ENCODE measurements at places on chromosomes 3 and 15.

GRCh38 chr15:88586401-88587162 lies 34.6 kb upstream of the AEN start:
- DNase-seq, result no peak

DNA sequence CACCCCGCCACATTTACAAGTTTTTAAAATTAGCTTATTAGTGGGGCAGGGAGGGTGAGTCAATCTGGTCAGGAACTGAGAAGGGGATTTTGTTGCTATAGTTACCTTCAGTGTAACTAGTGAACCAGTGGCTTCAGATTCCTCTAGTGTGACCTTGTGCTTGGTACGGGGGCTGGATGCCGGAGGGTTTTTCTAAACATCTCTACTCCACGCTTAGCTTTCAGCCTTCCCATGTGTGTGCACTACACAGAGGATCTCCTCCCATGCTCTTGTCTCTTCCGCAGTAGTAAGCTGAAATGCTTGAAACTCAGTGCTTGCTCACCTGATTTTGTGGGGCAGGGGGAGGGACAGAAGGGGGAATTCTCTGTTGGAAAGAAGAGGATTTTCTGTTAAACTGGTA lies 67.9 kb upstream of the AKAP13 start:
- DNase-seq, result peak; percentile 82

GRCh38 chr3:100454677-100455076 lies 37.7 kb upstream of the TMEM45A start:
- no peak for DNase-seq

GRCh38 chr3:33831053-33831452 lies 32.6 kb downstream of the PDCD6IP start:
- DNase-seq, result no peak

- no peak for DNase-seq
These were observed 4.0 kb downstream of the AP2M1 start for GRCh38 chr3:184178521-184179138.

DNA sequence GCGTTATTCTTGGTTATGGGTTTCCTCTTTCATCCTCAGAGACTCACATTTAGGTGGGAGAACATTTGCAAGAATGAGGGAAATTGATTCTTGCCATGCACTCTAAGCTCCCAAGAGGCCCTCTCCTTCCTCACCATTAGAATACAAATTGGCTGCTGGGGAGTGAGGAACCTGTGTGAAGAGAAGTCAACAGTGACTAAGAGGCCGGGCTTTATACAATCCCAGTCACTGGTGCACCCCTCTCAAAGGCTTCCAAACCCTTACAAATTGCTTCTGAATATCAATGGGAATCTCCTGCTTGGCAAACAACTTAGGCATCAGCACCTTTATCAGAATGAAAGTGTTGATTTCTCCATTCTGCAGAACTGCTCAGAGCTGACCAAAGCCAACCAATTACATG lies 16.5 kb upstream of the RGMA start:
- DNase-seq, result no peak

DNA sequence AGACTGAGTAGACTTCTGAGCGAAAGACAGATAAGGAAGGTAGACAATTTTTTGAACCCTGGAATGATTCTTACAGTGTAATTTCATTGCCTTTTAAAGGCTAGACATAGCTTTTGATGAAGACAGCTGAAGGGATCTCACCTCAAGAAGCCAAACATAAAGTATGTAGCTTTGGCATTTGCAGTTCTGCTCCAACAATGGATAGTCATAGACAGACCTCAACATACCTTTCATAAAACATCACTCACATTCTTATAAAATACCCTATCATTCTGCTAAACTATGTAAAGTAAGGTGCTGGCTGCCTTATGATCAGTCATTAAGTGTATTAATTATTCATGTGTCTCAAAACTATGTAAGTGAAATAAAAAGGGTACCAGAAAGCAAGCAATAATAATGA lies 70.0 kb downstream of the UBE3A start:
- no peak for DNase-seq

DNA sequence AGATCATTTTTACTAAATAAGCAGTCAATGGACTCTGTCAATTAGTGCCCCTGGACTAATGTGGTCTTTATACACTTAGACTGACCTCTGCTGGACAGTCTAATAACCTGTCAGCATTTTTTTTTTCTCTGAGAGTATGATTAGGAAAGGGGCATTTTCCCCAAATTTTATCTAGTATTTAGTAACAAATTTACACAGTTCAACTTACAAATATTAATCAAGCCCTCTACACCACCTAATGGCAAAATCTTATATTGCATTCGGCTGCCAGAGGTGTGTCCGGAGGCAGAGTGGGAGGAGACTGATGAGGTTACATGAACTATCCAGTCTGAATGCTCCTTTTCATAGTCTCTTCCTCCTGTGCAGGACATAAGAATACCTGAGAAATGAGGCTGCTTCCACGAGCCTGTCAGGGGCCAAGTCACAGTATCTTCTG lies 36.0 kb upstream of the COLQ start:
- DNase-seq, result peak; percentile 35

GRCh38 chr15:101156509-101157159 lies 95.2 kb downstream of the CHSY1 start:
- DNase-seq, result peak; percentile 86

DNA sequence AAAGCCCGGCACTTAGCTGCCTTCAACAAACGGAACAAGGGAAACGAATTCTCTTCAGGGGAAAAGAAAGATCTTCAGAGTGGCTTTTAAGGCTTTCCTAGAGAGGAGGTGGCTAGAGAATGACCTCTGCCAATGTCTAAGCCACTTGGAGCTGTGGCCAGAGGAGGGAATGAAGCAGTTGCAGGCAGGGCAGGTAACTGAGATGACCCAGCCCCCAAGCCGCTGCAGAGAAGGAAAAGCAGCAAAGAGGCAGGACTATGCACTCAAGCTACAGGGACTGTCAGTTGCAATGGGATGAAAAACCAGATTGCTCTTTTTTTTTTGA lies 113.5 kb downstream of the SEC22A start:
- no peak for DNase-seq

GRCh38 chr3:136184703-136185102 lies 11.4 kb downstream of the MSL2 start:
- no peak for DNase-seq

All from GM10248 (cell line).